ENCODE measurements at places on chromosomes 1 and 21.

DNA sequence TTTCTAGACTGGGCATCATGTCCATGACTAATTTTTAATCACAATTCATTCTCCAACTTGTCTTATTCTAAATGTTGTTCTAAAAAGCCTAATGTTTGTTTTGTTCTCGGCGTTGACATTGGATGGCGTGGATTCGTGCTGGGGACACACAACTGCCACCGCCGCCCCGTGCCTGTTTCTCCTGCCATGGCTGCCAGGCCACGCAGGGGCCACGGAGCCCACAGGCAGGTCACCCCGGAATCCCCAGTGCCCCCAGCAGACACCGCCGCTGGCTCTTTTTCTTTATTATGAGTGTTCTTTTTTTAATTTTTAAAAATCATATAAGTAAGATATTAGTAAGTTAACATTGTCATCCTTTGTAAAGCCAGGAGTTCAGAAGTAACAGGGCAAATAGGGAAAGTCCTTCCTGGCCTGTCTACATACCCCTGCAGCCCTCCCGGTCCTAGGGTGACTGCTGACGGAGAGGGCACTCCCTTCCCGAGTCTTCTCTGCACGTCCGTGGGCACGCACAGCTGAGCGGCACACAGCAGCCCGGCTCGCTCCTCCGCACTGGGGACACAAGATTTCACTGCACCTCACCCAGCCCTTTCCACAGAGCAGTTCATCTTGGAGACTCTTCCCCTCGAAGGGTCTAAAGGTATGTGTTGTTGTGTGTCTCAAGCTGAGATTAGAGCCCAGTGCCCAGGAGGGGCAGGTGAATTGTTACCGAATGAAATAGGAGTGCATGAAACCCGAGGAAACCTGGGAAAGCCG is 32.1 kb downstream of the KRTAP10-1 start:
- no peak for DNase-seq

DNA sequence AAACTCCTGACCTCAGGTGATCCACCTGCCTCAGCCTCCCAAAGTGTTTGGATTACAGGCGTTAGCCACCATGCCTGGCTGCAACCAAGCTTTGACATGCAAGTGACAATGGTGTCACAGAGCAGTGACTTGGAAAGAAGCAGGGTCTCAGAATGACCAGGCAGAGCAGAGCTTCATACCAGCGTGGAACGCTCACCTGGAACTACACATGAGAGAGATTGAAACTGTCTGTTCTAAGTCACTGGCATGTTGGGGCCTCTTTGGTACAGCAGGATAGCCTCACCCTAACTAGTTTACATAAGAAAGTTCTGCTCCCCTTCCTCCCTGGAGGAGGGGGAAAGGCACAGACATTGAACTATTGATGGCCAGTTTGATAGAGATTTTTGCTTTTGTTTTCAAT is 47.5 kb upstream of the ITPKB start:
- DNase-seq, result no peak

GRCh38 chr1:94538243-94538827 is 3.2 kb downstream of the F3 start:
- DNase-seq, result no peak

DNA sequence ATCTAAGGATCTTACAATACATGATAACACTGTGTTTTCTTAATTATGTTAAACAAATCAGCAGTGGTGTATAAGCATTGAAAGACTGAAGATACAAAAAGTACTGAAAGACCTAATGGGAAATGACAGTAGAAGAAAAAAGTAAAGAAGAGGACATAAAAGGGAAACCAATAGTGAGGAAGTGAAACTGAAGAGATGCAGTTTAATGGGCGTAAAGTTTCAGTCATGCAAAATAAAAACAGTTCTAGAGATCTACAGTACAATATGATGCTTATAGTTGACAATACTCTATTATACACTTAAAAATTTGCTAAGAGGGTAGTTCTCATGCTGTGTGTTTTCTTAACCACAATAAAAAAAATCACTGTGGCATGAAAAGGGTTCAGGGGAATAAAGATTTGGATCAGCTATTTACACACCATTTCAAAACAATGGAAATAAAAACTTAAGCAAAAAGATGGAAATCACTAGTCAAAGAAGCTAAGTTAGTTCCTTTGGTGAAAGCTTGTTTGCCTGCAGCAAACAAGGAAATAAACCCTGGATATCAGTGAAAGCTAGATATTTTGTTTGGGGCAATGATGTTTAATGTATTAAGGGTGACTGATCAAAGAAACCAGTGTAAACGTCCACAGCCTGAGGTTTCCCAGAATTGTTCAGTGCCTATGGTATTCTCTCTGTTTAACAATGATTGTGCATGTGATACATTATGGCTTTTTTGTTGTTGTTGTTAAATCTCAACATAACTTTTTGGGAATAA is 1160.8 kb upstream of the ADGRL2 start:
- no peak for DNase-seq

DNA sequence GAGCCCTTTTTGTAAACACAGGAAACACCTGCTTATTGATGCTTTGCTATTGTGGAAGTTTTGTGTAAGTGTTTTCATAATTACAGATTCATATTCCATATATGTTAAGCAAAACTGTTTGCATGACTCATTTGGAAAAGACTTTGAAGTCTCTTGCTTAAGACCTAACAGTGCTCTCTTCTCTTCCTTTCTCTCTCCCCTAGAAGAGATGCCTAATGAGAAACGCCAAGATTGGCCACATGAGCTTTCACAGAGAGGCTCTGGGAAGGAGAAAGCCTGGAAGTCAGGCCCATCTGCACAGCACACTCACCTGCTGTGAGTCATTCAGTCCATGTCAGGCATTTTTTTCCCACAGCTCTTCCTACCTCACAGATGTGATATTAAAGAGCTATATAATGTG is 101.6 kb upstream of the PALMD start:
- no peak for DNase-seq

GRCh38 chr1:225689882-225690459 is 37.0 kb upstream of the ENAH start:
- no peak for DNase-seq

GRCh38 chr1:226737819-226738420 is 1.2 kb downstream of the ITPKB start:
- DNase-seq, result peak; percentile 44

GRCh38 chr1:15483971-15484370 is 8.1 kb downstream of the CELA2B start:
- DNase-seq, result no peak

GRCh38 chr21:16573578-16573977 is 843.8 kb downstream of the USP25 start:
- no peak for DNase-seq

DNA sequence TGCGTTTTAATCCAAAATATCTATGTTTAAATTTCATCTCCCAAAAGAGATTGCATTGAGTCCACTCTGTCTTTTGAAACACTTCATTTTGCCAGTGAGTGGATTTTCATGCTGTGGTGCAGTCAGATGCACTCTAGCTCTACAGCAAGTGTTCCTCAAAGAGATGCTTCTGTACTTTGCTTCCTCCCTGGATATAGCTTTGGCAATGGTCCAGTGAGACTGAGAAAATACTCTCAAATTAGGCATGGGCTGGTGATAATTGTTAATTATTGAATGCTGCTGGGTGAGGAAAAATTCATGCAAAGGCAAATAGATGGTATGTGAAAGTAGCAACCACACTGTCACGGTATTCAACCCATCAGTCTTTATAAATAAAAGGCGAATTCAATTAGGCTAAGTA is 396.9 kb downstream of the ADGRL2 start:
- DNase-seq, result no peak

DNA sequence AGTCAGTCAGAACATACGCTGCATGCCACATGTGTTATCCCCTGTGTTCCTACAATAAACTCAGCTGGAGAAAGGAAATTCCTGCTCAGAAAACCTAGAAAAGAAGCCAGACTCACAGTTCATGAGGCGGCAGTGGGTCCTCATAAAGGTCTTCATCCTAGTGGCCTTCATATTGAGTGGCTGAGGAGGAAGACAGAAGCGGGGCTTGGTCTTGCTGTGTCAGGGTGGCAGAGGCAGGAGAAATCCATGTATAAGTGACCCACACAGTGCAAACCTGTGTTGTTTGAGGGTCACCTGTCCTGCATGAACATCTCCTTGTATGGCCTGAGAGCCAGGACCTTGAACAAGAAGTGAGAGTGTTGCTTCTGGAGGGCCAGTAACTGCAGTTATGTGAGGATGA is 4.0 kb upstream of the WNT3A start:
- DNase-seq, result no peak

- no peak for DNase-seq
These were observed 41.2 kb upstream of the CR1L start for GRCh38 chr1:207603777-207604176.

- no peak for DNase-seq
These were observed 19.8 kb downstream of the LHX4 start for GRCh38 chr1:180249725-180250498.

DNA sequence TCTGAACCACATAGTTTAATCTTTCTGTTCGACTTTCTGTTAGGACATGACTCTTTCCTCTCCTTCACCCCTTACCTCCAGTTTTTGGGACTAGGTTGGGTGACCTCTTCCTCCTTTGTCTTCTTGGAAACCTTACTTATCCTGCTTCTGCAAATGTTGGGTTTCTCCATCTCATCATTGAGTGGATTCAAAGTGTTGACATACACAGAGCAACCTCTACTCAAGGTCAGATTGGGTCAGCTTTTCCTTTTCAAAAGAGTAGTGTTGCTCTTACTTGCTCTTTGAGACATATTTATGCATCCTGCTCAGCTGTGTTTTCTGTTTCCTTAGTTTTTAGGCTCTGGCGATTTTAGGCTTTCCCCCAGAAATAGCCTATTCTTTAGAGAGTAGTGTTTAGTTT is 3.7 kb downstream of the CAMTA1 start:
- no peak for DNase-seq

DNA sequence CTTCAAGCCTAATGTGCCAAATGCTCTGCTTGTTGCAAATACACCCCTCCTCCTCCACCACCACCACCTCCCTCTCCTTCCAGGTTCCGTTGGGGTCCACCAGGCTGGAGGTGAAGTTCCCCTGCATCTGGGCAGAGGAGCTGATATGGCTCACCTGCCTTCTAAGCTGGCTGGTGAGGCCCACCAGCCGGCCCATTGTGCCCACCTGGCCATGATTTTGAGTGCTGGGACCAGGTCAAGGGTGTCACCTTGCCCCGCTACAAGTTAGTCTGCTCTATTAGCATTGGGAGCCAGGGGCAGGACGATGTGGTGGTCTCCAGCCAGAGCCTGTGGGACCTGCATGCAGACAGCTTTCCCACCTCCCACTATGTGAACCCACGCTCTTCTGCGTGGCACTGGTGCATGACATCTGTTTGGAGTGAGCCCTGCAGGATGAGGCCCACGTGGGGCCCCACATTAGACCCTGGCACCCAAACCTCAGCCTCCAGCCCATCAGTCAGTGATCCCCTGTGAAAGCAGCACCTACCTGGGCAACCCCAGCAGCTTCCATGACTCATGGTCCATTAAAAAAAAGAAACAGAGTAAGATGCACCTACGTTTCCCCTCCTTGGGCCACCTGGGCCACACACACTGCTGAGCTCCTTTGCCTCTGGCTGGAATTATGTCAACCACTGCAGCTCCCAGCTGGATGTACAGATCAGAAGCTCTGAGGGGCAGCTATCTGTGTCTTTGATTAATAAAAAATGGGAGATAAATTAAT is 15.6 kb upstream of the CDCP2 start:
- no peak for DNase-seq

GRCh38 chr21:42683371-42684108 is 30.1 kb downstream of the PDE9A start:
- no peak for DNase-seq
